ENCODE measurements at places on chromosomes 12 and 14.

DNA sequence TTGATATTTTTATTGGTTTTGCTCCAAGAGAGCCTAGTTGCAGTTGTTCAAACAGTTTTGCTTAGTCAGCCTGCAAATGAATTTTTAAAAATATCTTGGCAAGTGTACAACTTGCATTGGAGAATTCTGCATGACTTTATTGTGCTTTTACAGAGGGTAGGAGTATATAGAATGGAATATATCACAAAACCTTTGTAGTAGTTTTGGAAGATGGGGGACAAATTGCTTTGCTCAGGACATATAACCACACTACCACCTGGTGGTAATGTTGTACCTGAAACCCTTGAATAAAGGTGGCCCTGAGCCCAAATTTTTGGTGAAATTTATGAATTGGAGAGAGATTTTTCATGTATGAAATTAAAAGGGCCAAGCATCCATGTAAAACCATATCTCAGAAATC lies 645.2 kb downstream of the MED13L start:
- DNase-seq, result no peak

DNA sequence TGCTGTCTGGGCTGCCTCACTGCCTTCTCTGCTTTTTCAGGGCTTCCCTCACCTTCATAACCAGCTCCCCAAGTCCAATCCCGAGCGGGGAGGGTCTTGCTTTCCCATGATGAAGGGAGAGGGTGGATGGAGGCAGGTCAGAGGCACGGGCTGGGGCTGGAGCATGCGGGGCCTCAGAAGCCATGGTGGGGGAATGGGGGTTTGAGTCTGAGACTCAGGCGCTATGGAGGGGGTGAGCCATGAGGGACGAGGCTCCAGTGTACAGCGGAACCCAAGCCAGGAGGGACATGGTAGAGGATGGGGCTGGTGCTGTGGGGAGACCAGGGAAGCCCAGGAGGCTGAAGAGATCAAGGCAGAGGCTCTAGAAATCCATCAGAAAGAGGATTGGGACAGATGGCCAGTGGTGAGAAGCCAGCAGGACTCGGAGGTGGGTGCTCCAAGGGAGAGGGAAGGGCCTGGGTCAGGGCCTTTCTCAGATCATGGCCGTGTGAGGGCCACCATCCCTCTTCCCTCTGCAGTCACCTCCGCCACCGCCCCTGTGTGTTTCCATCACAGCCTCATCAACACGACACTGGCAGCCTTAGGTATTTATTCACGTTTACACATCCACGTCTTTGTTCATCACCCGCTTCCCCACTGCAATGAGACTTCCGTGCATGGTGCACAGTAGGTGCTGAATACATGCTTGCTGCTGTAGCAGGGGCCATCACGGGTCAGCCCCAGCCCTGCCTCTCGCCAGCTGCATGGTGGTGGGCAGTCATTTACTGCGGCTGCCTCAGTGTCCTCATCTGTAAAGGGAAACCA lies 144.7 kb downstream of the ADGRD1 start:
- no peak for DNase-seq

DNA sequence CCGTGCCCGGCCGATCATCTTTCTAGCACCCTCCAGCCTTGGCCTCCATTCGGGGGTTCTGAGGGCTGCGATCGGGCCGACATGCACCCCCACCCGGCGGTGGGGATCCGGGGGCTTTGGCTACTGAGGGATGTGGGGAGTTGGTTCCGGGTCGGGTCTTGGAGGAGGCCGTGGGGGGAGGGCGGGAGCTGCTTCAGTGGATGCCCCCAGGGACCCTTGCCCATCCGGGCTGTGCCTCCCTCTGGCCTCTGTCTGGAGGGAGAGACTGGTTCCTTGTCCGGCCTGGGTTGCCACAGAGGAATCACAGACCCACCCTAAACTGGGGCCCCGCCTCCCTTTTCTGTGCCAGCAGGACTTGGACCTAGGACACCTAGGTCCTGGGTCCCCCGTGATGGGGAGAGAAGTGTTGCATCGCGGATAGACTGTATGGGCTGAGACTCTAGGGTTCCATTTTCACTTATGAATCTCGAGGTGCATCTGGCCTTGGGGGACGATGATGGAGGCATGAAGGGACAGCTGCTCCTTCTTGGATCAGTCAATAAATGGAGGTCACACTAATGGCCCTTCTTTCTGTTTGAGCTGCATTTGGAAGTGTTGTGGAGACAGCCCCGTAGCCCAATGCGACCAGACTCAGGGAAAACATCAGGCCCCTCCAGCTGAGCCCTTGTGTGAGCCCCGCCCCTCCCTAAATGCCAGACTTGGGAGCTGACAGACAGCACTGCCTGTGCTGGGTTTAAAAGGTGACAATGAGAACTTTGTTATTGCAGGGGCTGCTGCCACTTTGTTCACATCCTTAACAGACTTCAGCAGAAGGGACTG lies 577 bp downstream of the DTX3 start:
- peak; percentile 17 for DNase-seq

GRCh38 chr14:85252011-85252410 lies 277.9 kb upstream of the FLRT2 start:
- no peak for DNase-seq

- DNase-seq, result no peak
These were observed 83.6 kb upstream of the VASH1 start for GRCh38 chr14:76677534-76678145.

GRCh38 chr12:117098024-117098360 lies 1.2 kb downstream of the TESC start:
- DNase-seq, result no peak

- DNase-seq, result no peak
These were observed 187.6 kb downstream of the ETNK1 start for GRCh38 chr12:22812531-22812930.

DNA sequence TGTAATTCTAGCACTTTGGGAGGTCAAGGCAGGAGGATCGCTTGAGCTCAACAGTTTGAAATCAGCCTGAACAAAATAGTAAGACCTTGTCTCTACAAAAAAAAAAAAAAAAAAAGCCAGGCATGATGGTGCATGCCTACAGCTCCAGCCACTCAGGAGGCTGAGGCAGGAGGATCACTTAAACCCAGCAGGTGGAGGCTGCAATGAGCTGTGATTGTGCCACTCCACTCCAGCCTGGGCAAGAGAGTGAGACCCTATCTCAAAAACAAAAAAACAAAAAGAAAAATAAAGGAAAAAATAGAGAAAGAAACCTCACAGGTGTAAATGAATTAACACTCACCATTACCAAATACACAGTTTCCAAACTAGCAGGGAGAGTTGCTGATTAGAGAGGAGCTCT lies 34.2 kb upstream of the TUBA1A start:
- no peak for DNase-seq

- no peak for DNase-seq
These were observed 50.1 kb downstream of the FERMT2 start for GRCh38 chr14:52900731-52901130.

- DNase-seq, result no peak
These were observed 38.7 kb upstream of the OR5AU1 start for GRCh38 chr14:21194597-21194996.

GRCh38 chr14:93430315-93431035 lies at the start of gene UNC79:
UNC79 (plus strand) TSS chr14:93430939; CDS start chr14:93431030, 91 bp downstream.
- DNase-seq, result peak; percentile 89

DNA sequence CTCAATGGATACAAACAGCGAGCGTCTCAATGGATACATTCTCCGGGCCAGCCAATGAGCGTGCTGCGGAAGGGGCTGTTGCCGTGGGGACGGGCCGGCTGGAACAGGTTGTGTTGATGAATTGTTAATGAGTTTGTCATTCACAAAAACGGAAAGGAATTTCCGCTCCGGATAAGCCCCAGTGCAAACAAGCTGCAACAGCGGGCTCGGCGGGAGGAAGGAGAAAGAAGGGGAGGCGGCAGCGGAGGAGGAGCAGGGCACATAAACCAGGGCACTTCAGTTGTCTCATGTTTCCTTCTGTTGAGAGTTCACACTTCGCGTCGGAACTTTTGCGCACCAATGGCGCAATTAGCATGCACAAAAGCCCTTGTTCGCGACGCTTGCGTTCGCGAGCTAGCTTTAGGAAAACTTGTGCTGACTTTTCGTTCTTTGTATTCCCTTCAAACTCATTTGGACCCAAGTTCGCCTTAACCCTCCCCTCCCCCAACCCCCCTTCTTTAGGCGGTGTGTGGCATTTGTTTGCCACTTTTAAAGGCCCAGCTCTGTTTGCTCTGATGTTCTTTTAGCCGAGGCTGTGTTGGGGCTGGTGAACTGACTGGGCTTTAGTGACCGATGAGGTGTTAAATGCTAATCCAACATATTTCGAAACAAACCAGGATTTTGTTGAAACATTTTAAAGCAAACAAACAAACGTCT lies at the start of gene DUSP6:
Gene DUSP6, minus strand, starts transcription at position 10 of the 696 bp plus-strand sequence. CDS start 462 bp downstream, outside the sequence.
- DNase-seq, result peak; percentile 97

DNA sequence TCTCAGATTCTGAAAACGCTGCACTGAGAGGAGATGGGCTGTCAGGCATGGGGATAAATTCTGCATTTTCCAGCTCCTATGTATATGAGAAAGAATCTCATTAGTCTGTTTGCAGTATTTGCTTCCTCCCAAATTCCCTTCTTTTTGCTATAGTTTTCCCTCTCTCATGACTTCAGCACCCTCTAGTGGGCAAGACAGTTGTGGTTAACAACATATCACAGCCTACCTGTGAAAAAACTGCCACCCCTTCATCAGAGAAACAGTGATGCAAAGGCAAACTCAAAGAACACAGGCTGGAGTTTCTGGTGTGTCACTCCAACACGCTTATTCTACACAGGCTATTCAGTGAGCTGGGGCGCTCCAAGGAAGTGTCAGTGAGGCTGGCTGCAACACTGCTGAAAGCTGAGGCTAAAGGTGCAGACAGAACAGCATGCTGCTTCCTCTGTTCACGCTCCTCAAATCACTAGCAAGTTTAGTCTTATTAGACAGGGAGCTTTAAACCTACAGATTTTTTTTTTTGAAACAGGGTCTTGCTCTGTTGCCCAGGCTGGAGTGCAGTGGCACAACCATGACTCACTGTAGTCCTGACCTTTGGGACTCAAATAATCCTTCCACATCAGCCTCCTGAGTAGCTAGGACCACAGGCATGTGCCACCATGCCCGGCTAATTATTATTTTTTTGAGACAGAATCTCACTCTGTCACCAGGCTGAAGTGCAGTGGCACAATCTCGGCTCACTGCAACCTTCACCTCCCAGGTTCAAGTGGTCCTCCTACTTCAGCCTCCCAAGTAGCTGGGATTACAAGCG lies 19.3 kb downstream of the ZC2HC1C start:
- DNase-seq, result peak; percentile 66

- no peak for DNase-seq
These were observed 57.9 kb downstream of the OTX2 start for GRCh38 chr14:56752428-56752827.

- peak; percentile 98 for DNase-seq
These were observed 34.1 kb downstream of the ACADS start for GRCh38 chr12:120759591-120760348.

GRCh38 chr12:132505105-132505851 lies 15.3 kb downstream of the FBRSL1 start:
- DNase-seq, result no peak

- no peak for DNase-seq
These were observed 1523.5 kb downstream of the AACS start for GRCh38 chr12:126588586-126589249.

DNA sequence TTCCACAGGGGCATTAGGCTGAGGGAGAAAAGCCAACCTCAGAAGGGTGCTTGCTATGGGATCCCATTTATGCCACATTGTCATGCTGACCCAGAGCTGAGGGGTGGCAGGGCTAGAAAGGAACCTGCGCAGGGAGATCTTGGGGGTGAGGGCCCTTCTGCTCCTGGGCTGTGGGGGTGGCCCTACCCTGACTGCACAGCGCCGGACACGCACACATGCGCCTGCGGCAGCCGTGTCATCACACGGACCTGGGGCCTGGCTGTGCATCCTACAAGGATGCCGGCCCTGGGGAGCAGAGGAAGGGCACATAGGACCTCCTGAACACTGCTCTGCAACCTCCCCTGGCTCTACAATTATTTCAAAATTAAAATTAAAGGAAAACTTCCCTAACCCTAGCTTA lies 6.9 kb downstream of the CDCA4 start:
- DNase-seq, result no peak

DNA sequence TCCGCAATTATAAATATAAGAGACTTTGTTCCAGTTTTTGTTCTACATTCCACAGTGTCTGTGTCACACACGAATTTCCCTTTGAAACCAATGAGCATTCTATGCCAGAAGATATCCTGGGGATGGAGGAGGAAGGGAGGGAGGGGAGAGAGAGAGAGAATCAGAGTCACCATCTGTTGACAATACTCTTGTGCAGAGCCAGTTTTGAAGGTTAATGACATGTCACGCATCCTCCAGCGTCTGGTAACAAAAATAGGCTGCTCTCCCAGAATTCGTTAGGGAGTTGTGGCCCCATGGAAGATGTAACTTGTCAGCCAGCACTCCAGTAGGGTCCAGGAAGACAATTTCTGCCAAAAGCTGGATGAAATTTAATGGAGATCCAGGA lies 213.5 kb upstream of the KRR1 start:
- DNase-seq, result peak; percentile 74

- no peak for DNase-seq
These were observed 108.1 kb upstream of the HIF1A start for GRCh38 chr14:61587081-61587713.

DNA sequence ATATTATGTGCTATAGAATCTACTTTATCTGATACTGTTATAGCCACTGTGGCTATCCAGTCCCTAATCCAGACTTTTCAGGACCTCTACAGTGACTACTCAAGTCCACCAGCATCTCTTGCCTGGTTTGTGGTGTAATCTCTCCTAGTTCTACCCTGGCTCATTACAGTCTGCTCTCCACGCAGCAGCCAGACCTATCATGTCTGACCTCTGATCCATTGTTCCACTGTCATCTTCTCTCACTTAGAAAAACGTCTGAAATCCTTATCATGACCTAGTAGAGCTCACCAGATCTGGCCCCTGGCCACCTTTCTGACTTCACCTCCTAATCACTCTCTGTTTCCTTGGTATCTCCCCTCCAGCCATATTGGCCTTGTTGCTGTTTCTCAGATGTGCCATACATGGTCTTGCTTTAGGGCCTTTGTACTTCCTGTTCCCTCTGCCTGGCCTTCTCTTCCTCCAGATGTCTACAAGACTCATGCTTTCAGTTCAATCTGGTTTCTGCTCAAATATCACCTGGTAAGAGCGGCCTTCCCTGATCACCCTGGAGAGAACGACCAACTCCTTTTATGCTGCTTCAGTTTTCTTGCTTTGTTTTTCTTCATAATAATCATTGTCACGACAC lies 475.5 kb downstream of the AACS start:
- no peak for DNase-seq

- no peak for DNase-seq
These were observed 4.3 kb upstream of the MMP19 start for GRCh38 chr12:55847033-55847432.

DNA sequence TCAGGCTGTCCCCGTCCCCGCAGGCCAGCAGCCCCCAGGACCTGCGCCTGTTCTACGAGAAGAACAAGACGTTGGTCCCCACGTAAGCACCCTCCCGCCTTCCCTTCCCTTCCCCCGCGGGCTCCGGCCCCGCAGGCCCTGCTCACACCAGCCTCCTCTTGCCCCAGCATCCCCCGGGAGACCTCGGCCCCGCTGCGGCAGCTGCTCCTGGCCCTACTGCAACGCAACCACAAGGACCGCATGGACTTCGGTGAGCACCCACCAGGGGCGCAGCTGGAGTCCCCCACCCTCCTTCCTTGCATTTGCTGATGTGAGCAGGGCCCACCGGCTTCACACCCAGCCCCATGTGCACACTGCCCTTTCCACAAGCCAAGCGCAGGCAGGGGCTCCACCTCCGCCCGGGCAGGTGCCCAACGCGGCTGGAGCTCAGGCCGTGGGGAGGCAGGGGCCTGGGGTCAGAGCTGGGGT lies 15.4 kb downstream of the ULK1 start:
- DNase-seq, result no peak

All from NCI-H2081 (cell line).